ENCODE measurements at places on chromosomes 5 and 9.

GRCh38 chr9:94864862-94865509 lies 138.5 kb downstream of the AOPEP start:
- no peaks in the 10 kb centered on the region for H3K36me3 ChIP-seq
- no peaks in the 10 kb centered on the region for H3K27me3 ChIP-seq
- H3K27ac ChIP-seq: peak overlapping the region; percentile 65
- no peak for DNase-seq
- H3K4me1 ChIP-seq: peaks cover 12% of the 10 kb centered on the region

GRCh38 chr9:137836831-137837241 lies 40.7 kb upstream of the CACNA1B start:
- peaks cover 7% of the 10 kb centered on the region for H3K27me3 ChIP-seq
- H3K4me3 ChIP-seq: no peak overlapping the region
- H3K36me3 ChIP-seq: peaks cover 13% of the 10 kb centered on the region
- peaks cover 3% of the 10 kb centered on the region for H3K4me1 ChIP-seq
- H3K27ac ChIP-seq: peak overlapping the region; percentile 73

- H3K4me1 ChIP-seq: peaks cover 23% of the 10 kb centered on the region
- no peak overlapping the region for H3K4me3 ChIP-seq
- H3K27me3 ChIP-seq: no peaks in the 10 kb centered on the region
- H3K36me3 ChIP-seq: no peaks in the 10 kb centered on the region
- no peak overlapping the region for H3K27ac ChIP-seq
Observed at GRCh38 chr5:125451622-125452021, 705.2 kb upstream of the ZNF608 start.

GRCh38 chr5:149141957-149142851 lies 911 bp downstream of the ABLIM3 start:
- peaks cover 3% of the 10 kb centered on the region for H3K4me1 ChIP-seq
- no peaks in the 10 kb centered on the region for H3K27me3 ChIP-seq
- H3K27ac ChIP-seq: no peak overlapping the region
- no peaks in the 10 kb centered on the region for H3K36me3 ChIP-seq
- peak; percentile 31 for DNase-seq

DNA sequence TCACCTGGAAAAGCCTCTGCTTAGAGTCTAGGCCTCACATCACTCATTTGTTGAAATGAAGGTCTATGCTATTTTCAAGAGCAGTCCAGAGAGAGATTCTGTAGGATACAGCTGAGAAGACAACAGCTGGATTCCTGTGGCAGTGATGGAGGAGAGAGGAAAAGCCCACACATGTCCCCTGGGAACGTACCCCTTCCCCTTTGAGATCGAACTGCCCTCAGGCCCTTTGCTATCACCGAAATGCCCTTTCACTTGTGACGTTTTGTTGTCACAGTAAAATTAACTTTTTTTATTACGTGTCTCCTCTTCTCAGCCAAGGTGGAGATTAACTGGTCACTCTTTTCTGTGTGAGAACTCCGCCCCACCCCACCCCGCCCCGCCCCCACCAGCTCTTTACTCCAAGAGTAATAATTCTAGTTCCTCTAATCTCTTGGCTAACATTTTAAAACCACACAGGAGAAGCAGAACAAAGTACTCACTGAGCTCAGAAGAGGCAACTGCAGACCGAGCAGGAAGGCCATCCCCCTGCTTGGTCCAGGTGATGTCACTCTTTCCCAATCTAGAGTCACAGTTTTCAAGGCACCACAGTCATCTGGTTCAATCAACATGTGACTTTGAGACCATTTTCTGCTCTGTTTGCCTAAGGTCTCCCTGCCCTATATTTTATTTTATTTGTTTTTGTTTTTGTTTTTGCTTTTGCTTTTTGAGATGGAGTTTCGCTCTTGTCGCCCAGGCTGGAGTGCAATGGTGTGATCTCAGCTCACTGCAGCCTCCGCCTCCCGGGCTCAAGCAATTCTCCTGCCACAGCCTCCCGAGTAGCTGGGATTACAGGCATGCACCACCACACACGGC lies 105.6 kb downstream of the SUSD1 start:
- H3K27ac ChIP-seq: no peak overlapping the region
- no peak for DNase-seq
- peaks cover 3% of the 10 kb centered on the region for H3K36me3 ChIP-seq
- H3K4me3 ChIP-seq: no peak overlapping the region
- peaks cover 5% of the 10 kb centered on the region for H3K27me3 ChIP-seq
- no peaks in the 10 kb centered on the region for H3K4me1 ChIP-seq

GRCh38 chr5:148839960-148840359 lies 13.5 kb downstream of the ADRB2 start:
- H3K27ac ChIP-seq: no peak overlapping the region
- no peaks in the 10 kb centered on the region for H3K36me3 ChIP-seq
- no peaks in the 10 kb centered on the region for H3K4me1 ChIP-seq
- DNase-seq: no peak
- no peaks in the 10 kb centered on the region for H3K27me3 ChIP-seq

Measured in glutamatergic neuron (in vitro differentiated cells).